ENCODE measurements at places on chromosomes 2 and 18.

DNA sequence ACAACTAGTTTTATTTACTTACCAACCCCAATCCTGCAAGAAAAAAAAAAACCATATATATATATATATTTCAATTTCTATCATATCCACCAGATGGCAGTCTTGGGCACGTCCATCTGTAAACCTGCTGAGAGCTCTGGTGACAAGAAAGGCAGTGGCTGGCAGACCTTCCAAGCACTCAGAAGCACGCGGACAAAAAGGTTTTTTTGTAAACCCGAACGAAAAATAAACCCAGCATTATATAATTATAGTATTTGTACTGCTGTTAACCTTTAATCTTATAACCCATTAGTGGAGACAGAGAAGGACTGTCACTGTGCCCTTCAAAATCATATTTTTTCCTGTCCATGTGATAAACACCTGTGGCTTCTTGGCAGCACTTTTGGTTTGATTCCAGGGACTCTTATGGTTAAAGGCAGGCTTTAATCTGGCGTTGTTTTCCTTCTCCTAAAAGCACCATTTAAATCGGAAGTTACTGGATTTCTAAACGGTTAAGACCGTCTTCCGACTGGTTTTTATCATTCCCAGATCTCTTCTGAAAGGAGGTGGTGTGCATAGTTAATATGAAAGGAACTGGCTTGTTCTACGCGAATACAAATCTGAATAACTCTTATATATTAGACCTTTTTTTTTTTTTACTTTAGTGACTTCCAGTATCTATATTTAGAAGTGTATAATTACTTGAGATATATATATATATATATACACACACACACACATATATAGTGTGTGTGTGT, 31.0 kb upstream of the SLC3A1 start:
- DNase-seq = peak; percentile 79

DNA sequence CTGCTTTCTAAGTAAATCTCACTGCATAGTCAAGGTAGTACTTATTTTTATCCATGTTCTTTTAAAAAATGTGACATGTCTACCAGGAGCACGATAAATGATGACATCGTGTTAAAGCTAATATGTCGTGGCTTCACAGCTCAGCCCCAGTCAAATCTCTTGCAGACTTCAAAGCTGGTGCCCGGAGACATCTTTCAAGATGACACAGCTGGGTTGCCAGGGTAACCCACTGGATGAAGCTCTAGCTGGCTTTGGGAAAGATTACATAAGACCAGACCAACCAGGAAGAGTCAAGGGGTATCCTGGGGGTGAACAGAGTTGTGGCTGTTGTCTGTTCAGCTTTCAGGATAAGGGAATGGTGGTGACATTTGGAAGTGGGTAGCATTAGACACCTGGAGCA, 67.8 kb downstream of the VSNL1 start:
- DNase-seq = no peak

- DNase-seq = no peak
Measured at GRCh38 chr2:56390644-56391043, 206.9 kb downstream of the CCDC85A start.

GRCh38 chr2:112774536-112775285, 9.6 kb downstream of the IL1A start:
- DNase-seq = no peak

All from suppressor macrophage treated with lipopolysaccharide for 1 hour (primary cell).